Foreskin keratinocyte (primary cell): ENCODE measurements at places on chromosomes 16 and 17. TPM values are rescaled to one million over a fixed set of nuclear protein-coding genes. Genes with fewer than 3 reads are reported as not detected.

Gene MYH3
- total RNA-seq = 0.67 and 1.2 TPM in 2 replicates

DNA sequence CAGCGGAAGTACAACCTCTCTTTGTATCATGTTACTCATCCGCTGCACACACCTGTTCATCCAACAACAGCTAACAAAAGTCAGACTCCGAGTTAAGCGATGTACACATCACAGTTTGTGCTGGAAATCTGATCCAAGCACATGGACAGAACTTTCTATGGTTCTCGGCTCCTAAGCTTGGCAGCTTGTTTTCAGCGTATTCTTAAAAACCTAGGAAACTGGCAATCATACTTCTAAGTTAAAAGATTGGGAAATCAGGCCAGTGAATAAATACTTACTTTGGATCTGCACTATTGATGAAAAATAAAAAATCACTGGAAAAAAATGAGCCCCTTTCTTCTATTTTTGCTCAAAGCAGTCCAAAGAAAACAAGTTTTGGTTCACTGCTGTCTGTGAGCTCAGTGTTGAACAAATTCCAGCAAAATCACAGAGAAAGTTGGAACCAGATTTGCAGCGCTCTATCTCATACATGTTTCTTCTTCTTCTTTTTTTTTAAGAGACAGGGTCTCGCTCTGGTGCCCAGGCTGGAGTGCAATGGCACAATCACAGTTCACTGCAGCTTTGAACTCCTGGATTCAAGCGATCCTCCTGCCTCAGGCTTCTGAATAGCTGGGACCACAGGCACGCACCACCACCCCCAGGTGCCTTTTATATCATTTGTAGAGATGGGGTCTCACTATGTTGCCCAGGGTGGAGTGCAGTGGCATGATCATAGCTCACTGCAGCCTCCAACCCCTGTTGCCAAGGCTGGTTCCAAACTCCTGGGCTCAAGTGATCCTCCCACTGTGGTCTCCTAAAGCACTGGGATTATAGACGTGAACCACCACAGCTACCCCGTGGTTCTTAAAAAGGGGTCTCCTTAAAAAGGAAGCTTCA lies 71.6 kb upstream of the CREBBP start:
- no peak for DNase-seq

DNA sequence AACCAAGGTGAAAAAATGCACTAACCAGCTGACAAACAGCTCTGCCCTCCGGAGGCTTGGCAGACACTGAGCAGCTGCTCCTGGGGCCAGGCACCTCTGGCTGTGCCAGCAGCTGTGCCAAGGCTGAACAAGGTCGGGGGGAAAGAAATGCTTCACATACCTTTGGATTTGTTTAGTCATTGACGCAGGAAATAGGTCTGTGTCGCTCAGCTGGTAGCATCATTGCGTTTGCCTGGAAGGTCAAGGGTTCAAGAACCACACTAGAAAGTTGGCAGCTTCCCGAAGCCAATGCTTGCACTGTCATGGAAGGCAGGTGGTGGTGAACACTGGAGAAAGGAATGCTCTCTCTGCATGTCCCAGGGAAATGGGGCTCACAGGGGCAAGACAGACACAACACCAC lies 63.5 kb downstream of the PCTP start:
- DNase-seq = no peak

Gene ESRP2
- 36.2 and 41.7 TPM in 2 replicates for total RNA-seq

DNA sequence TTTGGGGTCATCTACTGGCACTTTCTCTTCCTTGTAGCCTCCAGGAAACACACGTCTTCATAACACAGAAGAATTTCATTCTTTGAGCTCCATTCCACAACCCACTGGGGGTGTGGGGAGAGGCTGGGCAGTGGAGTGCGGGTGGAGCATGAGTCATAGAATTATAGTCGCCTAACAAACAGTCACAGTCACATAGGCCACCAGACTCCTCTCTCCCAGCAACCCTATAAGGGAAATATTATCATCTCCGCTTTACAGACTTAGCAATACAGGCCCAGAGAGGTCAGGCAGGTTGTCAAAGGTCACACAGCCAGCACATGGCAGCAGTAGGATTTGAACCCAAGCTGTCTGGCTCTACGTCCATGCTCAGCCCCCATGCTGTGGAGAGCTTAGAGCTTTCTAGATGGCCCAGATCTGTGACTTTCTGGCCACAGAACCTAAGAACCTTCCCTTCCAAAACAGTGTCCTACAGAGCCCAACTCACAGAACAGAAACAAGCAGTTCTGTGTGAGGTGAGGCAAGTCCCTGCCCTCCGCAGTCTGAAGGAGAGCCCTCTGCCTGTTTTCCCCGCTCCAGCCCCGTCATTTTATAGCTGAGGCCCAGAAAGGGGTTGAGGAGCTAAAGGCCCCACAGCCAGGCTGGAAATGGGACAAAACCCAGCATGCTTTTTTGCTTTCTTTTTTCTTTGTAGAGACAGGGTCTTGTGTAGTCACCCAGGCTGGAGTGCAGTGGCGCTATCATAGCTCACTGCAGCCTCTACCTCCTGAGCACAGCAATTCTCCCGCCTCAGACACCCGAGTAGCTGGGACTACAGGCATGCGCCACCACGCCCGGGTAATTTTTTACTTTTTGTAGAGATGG lies 10.7 kb upstream of the LITAF start:
- DNase-seq = no peak
